Stimulated activated CD8-positive, alpha-beta memory T cell treated with anti-CD3 and anti-CD28 coated beads, Interleukin-15, amount 100 ng/mL, for 4 hours (primary cell): ENCODE measurements at places on chromosomes 1 and 21.
A peak's percentile ranks its signal among the peaks of the same experiment; 100 is the strongest.

DNA sequence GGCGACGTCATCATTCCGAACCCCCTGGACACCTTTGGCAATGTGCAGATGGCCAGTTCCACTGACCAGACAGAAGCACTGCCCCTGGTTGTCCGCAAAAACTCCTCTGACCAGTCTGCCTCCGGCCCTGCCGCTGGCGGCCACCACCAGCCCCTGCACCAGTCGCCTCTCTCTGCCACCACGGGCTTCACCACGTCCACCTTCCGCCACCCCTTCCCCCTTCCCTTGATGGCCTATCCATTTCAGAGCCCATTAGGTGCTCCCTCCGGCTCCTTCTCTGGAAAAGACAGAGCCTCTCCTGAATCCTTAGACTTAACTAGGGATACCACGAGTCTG lies 10.0 kb downstream of the PROX1 start:
- DNase-seq, result no peak

GRCh38 chr1:169630006-169630405 lies at the start of gene SELP:
TSS of gene SELP (minus strand) at chr1:169630124. CDS start at chr1:169630074, 50 bp downstream.
- no peak for DNase-seq

- no peak for DNase-seq
These were observed 58.5 kb downstream of the STYXL2 start for GRCh38 chr1:167152192-167152876.

GRCh38 chr1:116738673-116739370 lies 15.4 kb upstream of the CD2 start:
- peak; percentile 68 for DNase-seq

DNA sequence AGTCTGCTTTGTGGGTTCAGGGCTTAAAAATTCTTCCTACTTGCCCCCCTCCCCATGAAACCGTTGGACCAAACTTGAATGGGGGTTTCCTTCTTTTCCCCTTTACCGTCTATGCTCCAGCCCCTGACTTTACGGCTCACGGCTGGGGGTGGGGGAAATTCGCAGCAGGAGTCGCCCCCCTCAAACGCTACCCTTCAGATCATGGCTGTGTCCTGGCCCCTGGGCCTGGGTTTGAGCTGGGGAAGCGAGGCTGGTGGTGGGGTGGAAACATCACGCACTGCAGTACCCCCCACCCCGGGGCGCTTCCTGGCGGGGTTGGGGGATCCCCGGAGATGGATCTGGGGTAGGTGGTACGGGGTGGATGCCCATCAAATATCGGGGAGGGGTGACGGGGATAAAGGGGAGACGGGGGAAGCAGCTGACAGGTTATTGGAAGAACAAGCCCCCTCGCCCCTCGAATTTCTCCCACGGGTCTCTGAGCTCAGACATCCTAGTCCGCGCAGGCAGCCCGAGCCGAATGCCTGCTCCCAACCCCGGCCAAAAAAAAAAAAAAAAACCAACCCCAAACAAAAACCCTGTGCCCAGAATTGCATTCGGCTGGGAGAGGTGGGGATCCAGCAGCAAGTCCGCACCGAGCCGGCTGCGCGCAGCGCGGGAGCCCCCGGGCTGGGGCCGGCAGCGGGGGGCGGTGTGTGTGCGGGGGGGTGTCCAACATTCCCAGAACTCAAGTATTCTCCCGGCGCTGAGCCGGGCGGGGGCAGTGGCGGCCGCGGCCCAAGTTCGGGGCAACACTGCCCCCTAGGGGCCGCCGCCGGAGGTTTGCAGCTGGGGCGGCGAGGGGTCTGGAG lies 59.0 kb upstream of the ACOT11 start:
- DNase-seq, result peak; percentile 43

DNA sequence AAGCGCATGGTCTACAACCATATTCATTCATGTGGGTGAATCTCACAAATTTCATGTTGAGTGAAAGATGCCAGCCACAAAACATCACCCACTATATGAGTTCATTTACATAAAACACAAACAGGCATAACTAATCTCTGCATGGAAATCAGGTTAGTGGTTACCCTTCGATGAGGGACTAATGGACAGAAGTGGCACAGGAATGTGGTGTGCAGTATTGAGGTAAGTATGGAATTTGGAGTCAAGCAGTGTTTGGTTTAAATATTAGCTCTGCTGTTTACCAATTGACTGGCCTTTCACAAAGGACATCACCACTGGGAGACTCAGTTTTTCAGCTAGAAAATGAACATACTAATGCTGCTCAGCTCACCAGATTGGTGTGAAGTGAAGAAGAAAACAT lies 24.2 kb downstream of the CCDC185 start:
- no peak for DNase-seq

DNA sequence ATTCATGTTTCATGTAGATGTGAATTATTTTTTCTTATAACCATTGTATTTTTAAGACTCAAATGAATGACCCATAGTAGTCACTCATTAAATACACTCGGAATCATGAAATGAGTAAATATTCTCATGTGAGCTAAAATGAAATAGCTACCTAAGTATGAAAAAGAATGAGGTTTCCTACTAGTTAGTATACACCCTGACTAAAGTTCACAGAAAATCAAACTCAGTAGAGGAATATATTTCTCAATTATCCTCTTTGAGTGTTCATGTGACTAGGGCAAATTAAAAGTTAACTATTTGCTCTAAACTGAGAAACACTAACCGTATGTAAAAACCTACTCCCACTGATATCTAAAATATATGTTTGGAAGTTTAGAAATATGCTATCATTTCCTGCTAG lies 187.8 kb downstream of the BRINP3 start:
- no peak for DNase-seq

GRCh38 chr1:6485168-6486101 lies 6.0 kb downstream of the PLEKHG5 start:
- DNase-seq, result no peak

GRCh38 chr1:174116042-174116441 lies 43.3 kb upstream of the RABGAP1L start:
- no peak for DNase-seq

- DNase-seq, result no peak
These were observed 306.1 kb downstream of the CTH start for GRCh38 chr1:70717211-70717610.

GRCh38 chr1:36307601-36308330 lies 1.6 kb downstream of the SH3D21 start:
- no peak for DNase-seq

- no peak for DNase-seq
These were observed 5.3 kb downstream of the TRAF3IP3 start for GRCh38 chr1:209761011-209761635.

DNA sequence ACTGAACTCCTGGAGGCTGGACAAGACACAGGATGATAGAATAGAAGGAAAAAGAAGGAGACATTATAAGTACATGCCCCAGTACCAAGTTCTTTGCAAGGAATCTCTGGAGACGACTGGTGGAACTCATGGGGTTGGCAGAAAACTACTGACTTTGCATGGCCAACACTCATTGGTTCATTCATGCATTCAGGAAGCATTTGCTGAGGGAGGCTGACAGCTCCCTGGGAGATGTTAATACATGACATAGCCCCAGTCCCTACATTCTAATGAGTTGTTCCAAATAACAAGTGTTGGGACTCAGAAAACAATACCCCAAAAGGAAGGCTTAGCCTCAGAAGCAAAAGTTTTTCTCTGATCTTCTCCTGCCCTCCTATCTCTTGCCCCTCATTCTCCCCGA lies 172.8 kb upstream of the IRF2BP2 start:
- DNase-seq, result no peak

DNA sequence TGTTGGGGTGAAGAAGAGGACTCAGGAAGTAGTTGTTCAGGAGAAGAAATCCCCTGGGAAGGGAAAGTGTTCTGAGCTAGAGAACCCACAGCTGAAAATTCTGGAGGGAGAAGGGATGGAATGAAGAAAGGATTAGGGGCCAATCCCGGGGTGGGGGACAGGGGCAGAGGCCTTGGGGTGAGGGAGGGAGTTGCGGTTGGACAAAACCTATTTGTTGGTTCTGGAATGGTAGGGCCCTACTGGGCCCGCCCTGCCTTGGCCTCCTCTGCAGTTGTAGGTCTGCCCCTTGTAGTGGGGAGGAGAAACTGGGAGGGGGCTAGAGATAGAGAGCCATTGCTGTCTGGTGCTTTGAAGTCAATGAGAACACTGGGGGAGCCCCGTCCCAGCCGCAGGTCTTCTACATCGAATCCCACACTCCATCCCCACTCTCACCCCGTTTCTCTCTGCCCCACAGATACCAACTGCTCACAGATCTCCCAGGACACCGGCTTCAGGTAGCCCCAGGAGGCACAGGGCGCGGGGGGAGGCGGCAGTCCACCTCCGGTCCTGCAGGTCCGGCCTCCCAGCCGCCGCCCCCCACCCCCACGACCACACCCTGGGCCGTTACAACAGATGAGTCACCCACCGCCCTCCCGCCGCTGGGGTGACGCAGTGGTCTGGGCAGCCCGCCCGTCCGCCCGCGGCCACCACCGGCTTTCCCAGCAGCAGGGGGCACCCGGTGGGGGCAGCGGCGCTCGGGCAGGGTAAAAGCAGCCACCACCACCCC lies 1.1 kb downstream of the TAGLN2 start:
- peak; percentile 24 for DNase-seq

GRCh38 chr1:84847253-84848250 lies 45.5 kb downstream of the LPAR3 start:
- DNase-seq, result no peak

GRCh38 chr21:45592208-45592619 lies 50.0 kb upstream of the SLC19A1 start:
- peak; percentile 37 for DNase-seq

DNA sequence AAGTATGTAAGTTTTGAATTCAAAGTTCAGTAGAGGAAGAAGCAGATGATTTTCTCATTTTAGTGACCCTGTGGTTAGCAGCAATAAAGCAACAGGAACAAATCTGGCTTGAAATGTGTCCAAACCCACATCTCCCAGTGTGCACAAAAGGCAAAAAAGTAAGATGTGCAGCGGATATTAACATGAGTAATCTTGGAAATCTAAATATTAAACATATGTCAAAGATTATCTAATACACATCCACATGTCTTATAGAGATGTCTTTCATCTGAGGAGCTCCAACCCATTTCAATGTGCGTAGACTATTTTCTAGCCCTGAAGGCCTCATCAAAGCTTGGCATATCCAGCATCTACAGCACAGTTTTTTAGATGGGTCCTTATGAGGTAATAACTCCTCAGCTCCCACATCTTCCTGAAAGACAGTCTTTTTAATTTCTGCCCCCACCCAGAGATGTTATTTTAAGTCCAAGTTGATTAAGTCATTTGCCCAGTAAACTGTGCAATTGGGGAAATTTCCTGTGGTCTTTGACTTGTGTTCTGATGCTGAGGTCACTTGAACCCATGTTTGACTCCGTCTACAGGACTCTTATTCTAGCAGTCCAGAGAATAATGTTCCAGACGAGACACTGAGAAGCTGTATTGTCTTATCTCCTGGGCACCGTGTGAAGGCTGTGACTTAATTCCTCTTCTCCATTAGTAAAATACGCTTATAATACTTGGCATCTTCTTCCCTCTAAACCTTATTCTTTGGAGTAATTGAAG lies 73.7 kb downstream of the LMO4 start:
- no peak for DNase-seq

DNA sequence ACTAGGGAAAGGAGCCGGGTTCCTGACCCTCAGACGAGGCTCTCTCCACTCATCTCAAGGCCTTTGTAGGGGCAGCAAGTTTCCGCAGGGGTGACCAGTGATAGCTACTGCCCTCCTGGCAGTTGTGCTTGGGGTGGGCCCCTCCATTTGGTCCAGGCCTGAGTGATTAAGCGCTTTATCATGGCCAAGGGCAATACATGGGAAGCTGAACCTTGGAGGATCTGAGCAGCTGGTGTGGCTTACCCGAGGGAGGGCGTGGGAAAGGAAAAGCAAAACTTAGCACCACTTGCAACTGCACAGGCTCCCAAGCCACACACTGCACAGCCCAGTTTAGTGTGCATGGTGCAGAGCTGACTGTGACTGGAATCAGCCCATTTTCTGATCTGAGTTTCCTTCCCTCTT lies 47.8 kb downstream of the GADD45A start:
- DNase-seq, result no peak

DNA sequence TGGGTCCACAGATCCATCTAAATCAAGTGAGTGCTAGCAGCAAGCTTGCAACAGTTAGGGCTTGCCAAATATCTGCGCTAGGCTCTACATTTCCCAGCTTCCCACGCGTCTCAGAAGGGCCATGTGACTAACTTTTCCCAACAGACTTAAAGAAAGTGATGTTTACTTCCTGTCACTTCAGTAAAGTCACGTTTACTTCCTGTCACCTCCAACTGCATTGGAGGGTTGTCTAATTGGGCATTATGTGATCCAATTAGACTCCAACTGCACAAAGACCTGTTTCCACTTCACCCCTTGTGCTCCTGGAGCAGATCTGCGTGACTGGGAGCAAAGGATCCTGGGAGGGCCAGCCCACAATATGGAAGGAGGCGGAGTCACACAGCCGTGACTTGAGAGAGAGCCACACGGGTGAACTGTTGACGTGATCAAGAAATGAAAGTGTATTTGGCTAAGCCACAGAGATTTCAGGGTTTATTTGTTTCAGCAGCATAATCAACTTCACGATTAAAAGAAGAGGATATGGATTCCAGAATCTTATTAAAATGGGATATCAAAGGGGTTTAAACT lies 77.7 kb downstream of the CYYR1 start:
- no peak for DNase-seq

- DNase-seq, result no peak
These were observed 163.9 kb downstream of the TSEN15 start for GRCh38 chr1:184215274-184215925.

DNA sequence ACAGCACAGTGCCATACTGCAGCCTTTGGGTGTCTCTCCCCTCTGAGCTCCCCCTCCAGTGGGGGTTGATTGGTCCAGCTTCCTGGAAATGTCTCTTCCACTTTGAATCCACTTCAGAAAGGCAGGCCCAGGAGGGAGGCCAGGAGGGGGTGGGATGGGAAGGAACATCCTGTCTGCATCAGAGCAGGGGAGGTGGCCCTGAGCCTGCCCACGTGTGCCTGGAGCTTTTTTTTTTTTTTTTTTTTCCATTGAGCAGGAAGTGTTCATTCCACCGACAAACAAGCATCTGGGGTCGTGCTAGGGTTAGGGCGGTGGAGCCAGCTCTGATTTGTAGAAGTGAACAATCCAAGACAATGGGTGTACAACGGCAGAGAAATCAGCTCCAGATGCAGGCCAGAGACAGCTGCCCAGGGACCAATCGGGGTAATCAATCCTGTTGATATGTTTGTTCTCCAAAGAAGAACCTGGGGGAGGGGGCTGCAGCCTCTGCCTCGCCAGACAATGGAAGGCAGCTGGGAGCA lies 93.3 kb downstream of the SSBP3 start:
- no peak for DNase-seq

DNA sequence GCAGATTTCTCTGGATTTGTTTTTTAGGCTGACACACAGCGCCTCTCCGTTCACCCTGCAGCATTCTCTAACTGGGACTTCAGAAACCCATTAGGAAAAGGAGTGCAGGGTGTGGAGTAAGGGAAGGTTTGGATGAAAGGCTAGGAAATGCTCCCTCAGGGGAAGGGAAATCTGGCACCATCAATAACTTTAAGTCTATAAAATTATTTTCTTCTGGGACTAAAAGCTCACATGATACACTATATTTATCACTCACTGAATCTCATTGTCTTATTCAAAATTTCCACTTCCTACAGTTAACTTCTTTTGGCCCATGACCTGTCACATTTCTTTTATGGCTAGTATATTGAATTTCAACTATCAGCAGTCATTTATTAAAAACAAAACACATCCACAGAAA lies 45.8 kb upstream of the HLX start:
- no peak for DNase-seq
